ENCODE measurements at places on chromosomes 2 and 18. TPM values are rescaled to one million over a fixed set of nuclear protein-coding genes. Genes with fewer than 3 reads are reported as not detected.

The TCF4 gene
- 6.1 TPM for total RNA-seq

The TEKT4 gene
- not detected for total RNA-seq

The SNTG2 gene
- total RNA-seq, result 0.31 TPM

The FSHR gene
- not detected for total RNA-seq

The UGT1A8 gene
- total RNA-seq, result not detected

The CLK1 gene
- 168 TPM for total RNA-seq

The SLC5A7 gene
- total RNA-seq, result not detected

The MAL gene
- total RNA-seq, result 1.2 TPM

The GAL3ST2 gene
- 0.83 TPM for total RNA-seq

The RGPD8 gene
- 7.7 TPM for total RNA-seq

The GCG gene
- not detected for total RNA-seq

The CHRND gene
- not detected for total RNA-seq

The VWC2L gene
- not detected for total RNA-seq

The WDR33 gene
- 85.3 TPM for total RNA-seq

The CROCC2 gene
- total RNA-seq, result not detected

The KLHL41 gene
- total RNA-seq, result not detected

The MBD2 gene
- 211 TPM for total RNA-seq

The CPO gene
- total RNA-seq, result not detected

The WDR12 gene
- total RNA-seq, result 90.2 TPM

The TWIST2 gene
- total RNA-seq, result not detected

The MREG gene
- 14.6 TPM for total RNA-seq

The DHRS9 gene
- not detected for total RNA-seq

The GPC1 gene
- total RNA-seq, result 1.8 TPM

The MAB21L4 gene
- not detected for total RNA-seq

The ALPI gene
- total RNA-seq, result not detected

The NFE2L2 gene
- total RNA-seq, result 96.6 TPM

The NIFK gene
- total RNA-seq, result 105 TPM

The FBLN7 gene
- 0.61 TPM for total RNA-seq

The ALPP gene
- total RNA-seq, result not detected

The PAX8 gene
- total RNA-seq, result 0.64 TPM

The KIAA2012 gene
- total RNA-seq, result not detected

The RAB6C gene
- total RNA-seq, result not detected

The FANCL gene
- total RNA-seq, result 17.6 TPM

The LRRC30 gene
- not detected for total RNA-seq

The MC4R gene
- total RNA-seq, result not detected

All from natural killer cell treated with Interleukin-12 subunit alpha and Interleukin-12 subunit beta and Interleukin-15 and Interleukin-18, amount 100 ng/mL, for 72 hours (primary cell).